AG04450 (cell line): ENCODE measurements at places on chromosomes 2 and 18.

- DNase-seq = no peak
Observed at GRCh38 chr2:144460727-144461307, 59.1 kb downstream of the ZEB2 start.

DNA sequence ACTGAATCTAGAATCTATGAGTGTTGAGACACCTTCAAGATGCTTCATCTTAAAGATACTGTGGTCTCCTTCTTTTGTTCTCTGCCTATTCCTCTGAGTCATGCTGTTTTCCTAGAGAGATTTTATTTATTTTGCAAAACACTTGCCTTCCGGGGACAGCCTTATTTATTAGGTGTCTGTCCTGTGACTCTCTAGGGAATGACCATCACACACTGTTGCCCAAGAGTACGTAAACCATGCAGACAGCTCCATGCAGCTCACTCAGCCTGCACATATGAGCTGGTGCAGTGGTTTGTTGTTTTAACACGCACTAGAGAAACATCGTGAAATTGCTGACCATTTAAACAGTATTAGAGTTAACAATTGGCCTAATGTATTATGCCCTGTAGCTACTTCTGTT is 12.4 kb upstream of the ADCYAP1 start:
- no peak for DNase-seq

- DNase-seq = no peak
Observed at GRCh38 chr2:8575038-8575833, 106.6 kb upstream of the ID2 start.

- peak; percentile 11 for DNase-seq
Observed at GRCh38 chr2:238462782-238463396, 36.2 kb downstream of the ASB1 start.

DNA sequence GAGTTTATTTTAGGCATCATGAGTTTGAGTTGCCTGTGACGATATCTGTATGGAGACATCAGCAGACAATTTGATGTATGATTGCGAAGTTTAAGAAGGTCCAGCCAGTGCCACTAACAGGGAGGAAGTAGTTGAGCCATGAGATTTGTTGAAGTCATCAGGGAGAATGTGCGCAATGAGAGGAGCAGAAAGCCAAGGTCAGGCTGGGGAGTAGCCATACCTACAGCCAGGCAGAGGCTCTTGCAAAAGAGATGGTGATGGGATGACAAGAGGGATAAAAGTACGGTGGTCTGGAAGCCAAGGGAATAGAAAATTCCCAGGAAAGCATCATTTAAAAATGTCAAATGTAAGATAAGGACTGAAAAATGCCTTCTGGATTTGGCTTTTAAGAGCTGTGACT is 51.2 kb downstream of the LIMS1 start:
- no peak for DNase-seq

- DNase-seq = no peak
Observed at GRCh38 chr18:58067601-58068000, 23.6 kb downstream of the NEDD4L start.

DNA sequence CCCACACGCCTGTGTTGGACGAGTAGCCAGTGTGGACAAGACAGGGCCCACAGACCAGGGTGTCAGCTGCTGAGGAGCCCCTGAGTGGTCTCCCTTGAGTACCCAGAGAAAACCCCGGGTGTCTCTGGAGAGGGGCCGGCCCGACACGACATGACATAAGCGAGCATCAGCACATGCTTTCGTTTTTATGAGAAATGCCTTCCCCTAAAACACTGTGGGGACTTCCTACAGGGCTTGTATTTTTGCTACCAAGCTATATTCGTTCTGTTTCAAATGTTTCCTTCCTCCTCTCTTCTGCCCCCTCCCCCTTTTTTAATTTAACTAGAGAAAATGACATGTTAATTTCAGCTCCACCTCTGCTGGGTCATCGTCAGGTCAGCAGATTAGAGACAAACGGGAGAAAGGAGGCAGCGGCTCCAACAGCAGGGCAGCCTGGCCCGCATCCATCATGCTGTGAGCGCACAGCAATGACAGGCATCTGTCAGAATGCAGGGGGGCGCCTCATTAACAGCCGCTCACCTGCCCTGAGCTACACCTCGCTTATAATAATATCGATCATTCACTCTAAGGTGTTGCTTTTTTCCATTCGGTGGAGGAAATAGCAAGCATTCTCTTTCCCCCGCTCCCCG is 286.2 kb downstream of the ZNF516 start:
- no peak for DNase-seq

DNA sequence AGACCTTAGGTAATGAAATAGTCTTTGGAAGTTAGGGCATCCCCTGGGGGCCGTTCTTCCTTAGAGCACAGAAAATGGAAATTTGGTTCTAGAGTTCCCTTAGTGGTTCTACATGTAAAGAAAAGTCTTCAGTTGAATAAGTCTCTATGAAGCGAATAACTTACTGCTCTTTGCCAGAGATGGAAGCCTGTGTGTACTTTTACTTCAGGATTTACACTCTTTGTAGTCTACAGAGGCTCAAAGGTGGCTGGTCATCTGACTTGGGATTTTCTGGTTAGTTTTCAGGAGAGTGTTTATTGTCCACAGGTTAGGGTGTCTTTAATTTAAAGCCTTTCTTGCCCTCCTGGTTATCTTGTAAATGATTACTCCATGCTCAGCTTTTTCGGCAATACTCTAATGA is 210.6 kb downstream of the ZNF521 start:
- DNase-seq = no peak

- no peak for DNase-seq
Observed at GRCh38 chr2:241877989-241878970, 8.8 kb downstream of the RTP5 start.

- no peak for DNase-seq
Observed at GRCh38 chr2:84830095-84830494, 50.8 kb downstream of the TRABD2A start.

DNA sequence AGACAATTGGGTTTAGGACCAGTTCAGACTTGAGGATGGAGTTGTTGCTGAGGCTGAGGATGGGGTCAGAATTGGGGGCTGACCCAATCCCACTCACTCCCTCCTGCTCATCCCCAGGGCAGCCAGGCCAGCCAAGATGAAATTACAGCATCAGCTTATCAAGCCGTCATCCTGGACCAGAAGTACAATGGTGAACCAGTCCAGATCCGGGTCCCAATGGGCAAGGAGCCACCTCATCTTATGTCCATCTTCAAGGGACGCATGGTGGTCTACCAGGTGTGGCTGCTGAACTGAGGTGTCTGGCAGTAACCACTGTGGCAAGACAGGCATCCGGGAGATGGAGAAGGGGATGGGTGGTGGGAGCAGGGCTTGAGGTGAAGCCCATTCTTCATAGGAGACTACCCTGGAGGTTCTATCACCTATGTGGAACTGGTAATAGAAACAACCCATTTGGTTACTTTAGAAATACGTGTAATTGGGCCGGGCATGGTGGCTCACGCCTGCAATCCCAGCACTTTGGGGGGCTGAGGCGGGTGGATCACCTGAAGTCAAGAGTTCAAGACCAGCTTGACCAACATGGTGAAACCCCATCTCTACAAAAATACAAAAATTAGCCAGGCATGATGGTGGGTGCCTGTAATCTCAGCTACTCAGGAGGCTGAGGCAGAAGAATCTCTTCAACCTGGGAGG is 13.9 kb downstream of the VIL1 start:
- no peak for DNase-seq

DNA sequence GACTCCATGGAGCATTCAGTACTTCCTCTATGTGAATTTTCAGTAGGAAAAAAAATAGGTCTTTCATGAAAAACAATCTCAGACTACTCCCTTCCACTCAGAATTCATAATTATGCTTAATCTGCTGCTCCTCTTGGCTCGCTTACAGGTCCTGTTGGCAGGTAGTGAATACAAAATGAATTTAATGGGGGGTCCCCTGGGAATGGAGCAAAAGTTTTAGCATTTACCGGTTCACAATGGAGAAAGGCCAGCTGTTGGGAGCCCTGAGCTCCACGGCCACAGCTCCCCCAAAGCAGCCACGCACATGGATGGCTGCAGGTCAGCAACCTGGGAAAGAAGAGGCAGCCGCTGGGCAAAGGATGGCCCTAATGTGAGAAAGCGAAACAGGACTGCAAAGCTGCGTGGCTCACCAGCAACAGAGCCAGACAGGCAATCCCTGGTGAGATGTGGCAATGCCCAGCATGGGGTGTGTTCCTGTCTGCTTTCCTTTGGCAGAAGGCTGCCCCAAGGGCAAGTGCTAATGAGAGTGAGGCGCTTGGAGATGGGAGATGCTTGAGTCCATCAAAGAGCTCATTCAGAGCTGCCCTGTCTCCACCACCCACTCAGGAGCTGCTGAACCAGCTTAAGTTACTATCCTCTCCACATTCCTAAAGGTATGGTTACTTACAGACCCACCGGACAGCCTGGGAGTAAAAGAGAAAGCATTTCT is 447.4 kb downstream of the EPHA4 start:
- DNase-seq = no peak

GRCh38 chr2:27847333-27847732 is 42.9 kb downstream of the RBKS start:
- DNase-seq = no peak

DNA sequence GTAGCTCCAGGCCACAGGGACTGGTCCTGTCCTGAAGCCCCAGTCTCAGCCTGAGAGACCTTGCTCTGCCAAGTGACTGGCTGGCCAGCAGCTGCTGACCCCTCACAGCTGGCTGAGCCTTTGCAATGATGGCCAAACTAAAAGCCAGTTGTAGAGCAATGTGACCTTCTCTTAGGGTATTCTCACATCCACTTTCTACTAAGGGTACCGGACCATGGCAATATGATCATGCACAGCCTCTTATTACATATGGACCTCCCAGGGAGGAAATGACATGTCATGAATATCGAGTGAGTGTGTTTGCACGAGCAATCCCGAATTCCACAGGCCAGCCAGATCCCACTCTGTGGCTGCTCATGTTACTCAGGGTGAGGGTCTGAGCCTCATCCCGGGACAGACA is 213.9 kb downstream of the VAPA start:
- DNase-seq = no peak

DNA sequence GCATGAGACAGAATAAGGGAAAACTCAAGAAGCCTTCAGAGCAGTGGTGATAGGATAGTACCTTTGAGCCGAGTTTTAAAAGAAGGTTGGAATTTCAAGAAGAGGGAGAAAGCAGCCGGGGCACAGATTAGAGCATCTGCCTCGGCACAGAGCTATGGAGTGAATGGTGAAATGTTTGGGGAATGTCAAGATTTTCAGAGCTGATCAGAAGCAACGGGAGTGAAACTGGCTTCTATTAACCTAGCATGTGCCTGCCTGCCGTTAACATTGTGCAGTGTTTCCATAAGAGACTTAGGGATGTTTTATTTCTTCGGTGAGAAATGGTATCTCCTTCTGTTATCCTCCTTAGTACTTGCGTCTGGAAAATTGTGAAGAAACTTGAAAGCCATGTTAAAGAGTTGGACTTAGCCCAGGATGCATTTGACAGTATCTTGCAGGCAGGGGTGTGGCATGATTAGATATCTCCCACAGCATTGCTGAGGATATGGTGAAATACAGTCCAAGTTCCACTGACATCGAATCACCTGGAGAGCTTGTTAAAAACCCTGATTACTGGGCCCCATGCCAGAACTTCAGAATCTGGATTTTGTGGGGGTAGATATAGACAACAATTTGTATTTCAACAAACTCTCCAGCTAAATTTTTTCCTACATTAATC is 96.8 kb upstream of the PPP1CB start:
- no peak for DNase-seq

DNA sequence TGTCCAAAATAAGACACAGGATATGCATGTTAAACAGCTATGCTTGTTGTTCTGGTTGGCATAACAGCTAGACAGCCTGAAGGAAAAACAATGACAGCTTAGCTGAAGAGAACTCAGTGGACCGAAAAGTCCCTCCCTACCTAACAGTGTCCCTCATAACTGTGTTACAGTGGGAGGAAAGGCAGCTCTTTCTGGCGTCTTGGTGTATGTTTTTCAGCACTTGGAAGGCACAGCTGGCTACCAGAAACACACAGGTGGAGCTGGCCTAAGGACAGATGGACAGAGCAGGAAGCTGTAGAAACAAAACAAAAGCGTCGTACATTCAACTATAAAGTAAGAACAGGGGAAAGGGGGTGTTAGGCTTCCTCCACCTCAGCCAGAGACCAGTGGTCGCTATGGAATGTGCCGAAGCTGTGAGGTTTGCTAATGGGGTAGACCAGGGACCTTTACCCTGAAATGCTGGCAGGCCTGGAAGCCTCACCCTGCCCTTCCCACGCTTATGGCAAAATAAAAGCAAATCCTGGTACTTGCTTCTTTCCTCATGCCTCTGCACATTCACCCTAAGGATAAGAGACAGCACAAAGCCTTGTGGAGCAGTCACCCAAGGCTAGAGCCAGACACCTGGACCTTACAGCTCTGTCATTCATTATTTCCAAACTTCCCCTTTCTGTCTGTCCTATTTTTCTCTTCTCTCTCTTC is 103.5 kb upstream of the TRIB2 start:
- DNase-seq = no peak

- no peak for DNase-seq
Observed at GRCh38 chr2:168850846-168851245, 39.4 kb downstream of the SPC25 start.

GRCh38 chr18:67385455-67385854 is 131.1 kb downstream of the DSEL start:
- no peak for DNase-seq

GRCh38 chr2:130911996-130912395 is 75.3 kb downstream of the ARHGEF4 start:
- DNase-seq = no peak

GRCh38 chr2:182068811-182069210 is 83.2 kb downstream of the PPP1R1C start:
- no peak for DNase-seq

DNA sequence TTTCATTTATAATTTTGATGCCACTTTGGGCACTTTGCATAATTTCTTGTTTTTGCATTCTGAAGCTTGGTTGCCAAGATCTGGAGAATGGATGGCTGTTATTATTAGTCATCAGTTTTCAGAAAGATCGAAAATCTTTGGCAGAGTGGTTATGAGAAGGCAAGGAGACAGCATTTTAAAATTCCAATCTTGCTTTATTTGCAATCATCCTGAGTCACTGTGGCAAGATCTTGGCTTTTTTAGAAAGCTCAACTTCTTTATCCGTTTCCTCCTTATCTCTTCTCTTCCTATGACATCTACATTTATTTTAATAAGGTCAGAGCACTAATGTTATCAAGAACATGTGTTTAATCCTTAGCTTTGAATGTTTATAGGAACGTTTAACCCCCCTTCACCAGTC is 31.1 kb upstream of the EIF2AK3 start:
- no peak for DNase-seq
